HCT116 (cell line): ENCODE measurements at places on chromosomes 4 and X. TPM values are rescaled to one million over a fixed set of nuclear protein-coding genes. Genes with fewer than 3 reads are reported as not detected.

GRCh38 chrX:68429216-68429615, 4.1 kb downstream of the OPHN1 start:
- DNase-seq = no peak

- no peak for DNase-seq
Observed at GRCh38 chr4:151165205-151166000, 66.0 kb downstream of the RPS3A start.

DNA sequence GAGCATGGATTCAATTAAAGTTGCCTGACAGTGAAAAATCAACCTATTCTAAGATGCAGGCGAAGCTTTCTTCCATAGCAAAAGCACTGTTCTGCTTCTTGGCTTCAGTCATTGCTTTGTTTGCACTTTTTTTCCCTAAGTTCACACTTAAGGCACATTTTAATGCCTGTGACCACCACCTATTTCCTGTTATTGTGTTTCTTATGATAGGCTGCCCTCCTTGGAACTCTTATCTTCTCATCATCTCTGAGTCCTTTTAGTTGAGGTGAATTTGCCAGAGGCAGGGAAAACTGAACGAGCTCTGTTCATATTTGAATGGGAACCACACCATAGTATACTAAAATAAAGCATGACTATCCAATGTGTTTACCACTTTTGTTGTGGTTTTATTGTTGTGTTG, 119.8 kb downstream of the SPCS3 start:
- no peak for DNase-seq

FAM53A gene
- 1.1 TPM for total RNA-seq

ZNF157 gene
- total RNA-seq = not detected

PGAM4 gene
- total RNA-seq = not detected

MAGEA2B gene
- 21.8 TPM for total RNA-seq

TAF7L gene
- 0.22 TPM for total RNA-seq

TMEM185A gene
- total RNA-seq = 15.2 TPM

FBXW7 gene
- total RNA-seq = 23.0 TPM
